ENCODE measurements at places on chromosomes 7 and 10.

GRCh38 chr10:84907461-84908009 lies 579.1 kb downstream of the CCSER2 start:
- DNase-seq: no peak

GRCh38 chr10:87685832-87686574 lies 26.3 kb downstream of the PAPSS2 start:
- no peak for DNase-seq

DNA sequence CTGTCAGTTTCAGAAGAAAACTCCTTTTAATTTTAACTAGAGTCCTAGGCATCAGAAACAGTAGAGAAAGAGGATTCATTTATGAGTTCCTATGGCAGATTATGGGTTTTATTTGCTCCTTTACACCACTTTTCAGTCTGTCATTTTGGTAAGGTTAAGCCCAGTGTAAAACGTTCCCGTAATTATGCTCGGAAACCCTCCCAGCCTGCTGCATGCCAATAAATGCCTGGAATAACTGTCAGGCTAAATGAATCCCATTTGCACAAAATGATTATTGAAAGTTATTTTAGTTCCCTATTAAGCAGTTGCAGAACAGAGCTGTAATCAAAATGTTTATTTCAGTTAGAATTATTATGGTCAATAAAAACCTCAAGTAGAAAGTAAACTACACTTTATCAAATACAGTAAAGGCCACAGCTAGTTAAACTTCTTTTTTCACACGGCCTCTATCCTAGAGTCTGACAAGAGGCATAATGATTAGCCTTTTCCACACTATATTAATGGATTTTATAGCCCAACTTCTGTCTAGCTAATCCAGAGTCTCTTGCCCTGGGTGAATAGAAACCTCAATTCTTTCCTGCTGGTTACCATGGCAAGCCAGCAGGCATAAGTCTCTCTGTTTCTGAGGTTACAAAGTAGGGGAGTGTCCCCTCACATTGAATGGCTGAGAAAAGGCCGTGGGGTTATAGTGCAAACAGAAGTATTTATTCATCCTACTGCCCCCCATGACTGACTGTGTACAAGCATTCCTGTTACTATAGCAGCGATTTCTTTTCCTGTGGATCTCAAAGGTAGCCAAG lies 80.8 kb upstream of the NPVF start:
- DNase-seq: no peak

DNA sequence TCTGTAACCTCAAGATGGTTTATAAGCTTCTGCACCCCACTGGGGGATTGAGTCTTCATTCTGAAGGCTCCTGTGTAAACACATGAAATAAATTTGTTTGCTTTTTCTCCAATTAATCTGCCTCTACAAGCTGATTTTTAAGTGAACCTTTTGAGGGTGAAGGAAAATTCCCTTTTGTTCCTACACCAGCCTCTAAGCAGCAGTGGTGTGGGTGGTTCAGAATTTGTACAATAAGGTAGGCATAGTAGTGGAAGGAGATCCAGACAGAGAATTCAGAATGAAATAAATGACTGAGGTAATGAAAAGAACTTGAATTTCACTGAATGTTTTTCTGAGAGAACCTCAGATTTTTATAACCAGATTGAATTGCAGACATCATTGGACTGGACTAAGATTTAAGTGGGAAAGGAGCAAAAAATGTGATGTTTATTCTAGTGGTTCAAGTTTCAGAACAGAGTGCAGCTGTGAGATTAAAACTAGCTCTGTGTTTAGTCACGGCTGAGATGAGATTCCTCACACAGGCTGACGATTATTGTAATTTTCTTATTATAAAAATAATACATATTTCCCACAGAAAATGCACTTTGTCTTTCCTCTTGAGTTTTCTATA lies 1162.2 kb downstream of the TYW1 start:
- no peak for DNase-seq

DNA sequence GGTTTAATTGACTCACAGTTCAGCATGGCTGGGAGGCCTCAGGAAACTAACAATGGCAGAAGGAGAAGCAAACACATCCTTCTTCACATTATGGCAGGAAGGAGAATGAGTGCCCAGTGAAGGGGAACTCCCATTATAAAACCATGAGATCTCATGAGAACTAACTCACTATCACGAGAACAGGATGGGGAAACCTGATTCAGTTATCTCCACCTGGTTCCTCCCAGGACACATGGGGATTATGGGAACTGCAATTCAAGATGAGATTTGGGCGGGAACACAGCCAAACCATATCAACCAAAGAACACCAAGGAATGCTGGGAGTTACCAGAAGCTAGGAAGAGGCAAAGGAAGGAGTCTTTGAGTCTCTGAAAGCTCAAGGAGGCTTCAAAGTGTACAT lies 94.3 kb downstream of the IPMK start:
- DNase-seq: no peak
